Germinal center (tissue), 1 donor: ENCODE measurements at places on chromosomes 1 and 21.

GRCh38 chr1:55089683-55090082, 50.3 kb downstream of the PCSK9 start:
- no peak for DNase-seq

- no peak for DNase-seq
Measured at GRCh38 chr1:232227306-232227705, 402.6 kb downstream of the SIPA1L2 start.

- no peak for DNase-seq
Measured at GRCh38 chr1:31272369-31272768, 24.2 kb downstream of the SNRNP40 start.

DNA sequence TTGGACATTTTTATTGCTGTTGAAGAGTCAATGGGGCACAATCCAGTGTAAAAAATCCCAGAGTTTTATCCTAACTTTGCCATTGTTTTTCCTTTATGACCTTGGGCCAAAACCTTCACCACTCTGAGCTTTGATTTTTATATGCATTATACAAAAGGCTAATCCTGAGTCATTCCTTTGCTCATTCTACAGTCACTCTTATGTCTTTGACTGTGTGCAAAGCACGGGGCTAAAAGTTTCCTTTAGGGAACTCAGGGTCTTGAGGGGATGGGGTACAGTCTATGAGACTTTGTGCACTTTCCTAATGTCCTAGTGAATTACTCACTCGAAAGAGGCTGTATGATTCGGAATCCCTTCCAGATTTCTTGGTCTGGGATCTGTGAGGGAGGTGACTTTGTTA, 543.2 kb upstream of the CAMK1G start:
- DNase-seq, result no peak

DNA sequence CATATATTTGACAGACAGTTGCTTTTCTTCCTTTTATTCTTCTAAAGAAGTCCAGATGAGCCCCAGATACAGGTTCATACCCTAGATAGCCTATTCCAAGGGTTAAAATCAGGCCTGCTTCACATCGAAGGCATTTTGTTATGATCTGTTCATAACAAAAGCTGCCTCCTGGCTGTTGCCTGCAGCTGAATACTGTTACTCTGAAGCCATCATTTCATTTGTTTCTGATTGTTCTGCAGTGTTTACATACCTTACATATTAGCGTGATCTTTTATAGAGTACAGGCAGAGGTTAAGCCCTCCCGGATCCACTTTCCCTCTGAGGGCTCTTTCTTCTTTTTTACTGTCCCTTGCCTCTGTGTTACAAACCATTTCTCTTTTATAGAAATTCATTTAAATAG, 219.0 kb upstream of the HOOK1 start:
- no peak for DNase-seq

DNA sequence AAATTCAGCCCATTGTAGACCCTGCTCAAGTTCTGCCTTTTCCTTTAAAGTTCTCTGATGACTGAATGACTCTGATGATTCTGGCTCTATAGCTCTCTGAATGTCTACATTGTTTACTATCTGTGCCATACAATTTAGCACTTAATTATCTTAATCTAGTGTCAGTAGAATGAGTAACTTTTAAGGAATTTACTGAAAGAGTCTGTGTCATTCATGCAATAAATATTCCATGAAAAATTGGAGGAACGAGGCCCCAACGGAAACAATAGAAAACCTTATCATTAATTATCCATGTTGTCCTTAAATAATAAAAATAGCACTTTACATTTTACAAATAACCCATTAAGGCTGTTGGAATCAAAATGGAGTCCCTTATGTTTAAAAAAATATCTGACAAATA, 77.8 kb downstream of the SLC44A5 start:
- no peak for DNase-seq

GRCh38 chr21:25961042-25961441, 209.5 kb downstream of the APP start:
- DNase-seq, result no peak

- no peak for DNase-seq
Measured at GRCh38 chr1:112375701-112376100, 20.3 kb upstream of the CTTNBP2NL start.

DNA sequence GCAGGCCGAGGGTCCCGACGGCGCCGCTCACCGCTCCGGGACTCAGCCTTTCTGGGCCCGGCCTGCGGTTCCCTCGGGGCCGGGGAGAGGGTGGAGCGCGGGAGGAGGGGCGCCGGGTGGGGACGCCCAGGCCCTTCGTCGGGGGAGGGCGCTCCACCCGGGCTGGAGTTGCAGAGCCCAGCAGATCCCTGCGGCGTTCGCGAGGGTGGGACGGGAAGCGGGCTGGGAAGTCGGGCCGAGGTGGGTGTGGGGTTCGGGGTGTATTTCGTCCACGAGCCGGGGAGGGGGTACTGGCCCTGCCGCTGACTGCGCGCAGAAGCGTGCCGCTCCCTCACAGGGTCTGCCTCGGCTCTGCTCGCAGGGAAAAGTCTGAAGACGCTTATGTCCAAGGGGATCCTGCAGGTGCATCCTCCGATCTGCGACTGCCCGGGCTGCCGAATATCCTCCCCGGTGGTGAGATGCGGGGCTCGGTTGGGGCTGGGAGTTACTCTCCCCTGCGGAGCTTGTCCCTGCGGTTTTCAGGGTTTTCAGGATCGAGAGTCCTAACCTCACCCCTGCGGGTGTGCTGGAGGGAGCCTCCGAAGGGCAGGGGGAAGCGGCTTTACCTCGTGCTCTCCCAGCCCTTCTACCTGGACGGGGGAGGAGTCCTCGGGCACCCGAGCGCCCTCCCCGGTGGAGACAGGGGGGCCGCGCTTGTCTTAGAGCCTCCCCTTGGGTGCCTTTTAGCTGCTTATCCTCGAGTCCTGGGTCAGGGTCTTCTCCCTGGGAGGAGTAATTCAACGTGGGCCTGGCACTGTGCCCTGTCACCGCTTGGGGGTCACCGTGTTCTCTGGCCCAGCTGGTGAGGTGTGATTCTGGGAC, 2.1 kb downstream of the SAMD11 start:
- DNase-seq, result no peak

- no peak for DNase-seq
Measured at GRCh38 chr21:34590520-34590919, 24.4 kb downstream of the RCAN1 start.

- no peak for DNase-seq
Measured at GRCh38 chr1:5451671-5452070, 540.6 kb downstream of the NPHP4 start.

DNA sequence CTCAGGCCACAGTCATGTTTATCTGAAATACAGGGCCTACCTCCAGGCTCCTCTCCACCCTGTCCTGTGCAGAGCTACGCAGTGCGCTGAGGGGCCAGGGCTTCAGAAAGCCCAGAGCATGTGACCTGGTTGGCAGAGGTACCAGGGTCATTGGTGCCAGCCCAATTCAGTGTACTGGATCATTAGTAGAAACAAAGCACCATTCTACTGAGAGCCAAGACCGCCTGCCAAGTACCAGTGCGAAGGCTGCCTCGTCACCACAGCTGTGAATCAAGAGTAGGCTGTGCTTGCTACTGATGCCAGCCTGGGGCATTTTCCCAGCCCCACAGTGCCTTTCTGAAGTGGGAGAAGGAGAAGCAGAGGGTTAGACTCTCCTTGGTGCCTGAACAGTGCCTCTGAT, 59.8 kb downstream of the CAPN9 start:
- no peak for DNase-seq

DNA sequence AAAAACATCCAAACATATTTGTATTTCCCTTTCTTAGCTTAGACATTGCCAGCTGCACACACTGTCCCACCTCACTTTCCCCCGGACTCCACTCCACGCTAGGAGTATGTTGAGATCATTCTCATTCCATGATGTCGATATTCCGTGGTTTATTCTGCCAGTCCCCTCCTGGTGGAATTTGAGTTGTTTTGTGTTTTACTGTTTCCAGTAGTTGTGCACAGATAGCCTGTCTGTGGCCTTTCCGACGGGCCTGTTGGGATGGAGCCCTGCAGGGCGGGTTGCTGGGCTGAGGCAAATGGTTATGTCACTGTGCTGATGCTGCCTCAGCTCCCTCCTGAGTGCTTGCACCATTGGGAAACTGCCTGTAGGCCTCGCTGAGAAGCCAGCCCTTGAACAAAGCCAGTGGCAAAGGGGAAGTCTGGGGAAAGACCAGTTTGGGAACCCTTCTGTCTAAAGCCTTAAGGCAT, 12.8 kb downstream of the TRAPPC10 start:
- no peak for DNase-seq

- DNase-seq, result no peak
Measured at GRCh38 chr1:195965475-195965874, 642.8 kb downstream of the KCNT2 start.

GRCh38 chr1:97489834-97490233, 431.0 kb downstream of the DPYD start:
- no peak for DNase-seq

DNA sequence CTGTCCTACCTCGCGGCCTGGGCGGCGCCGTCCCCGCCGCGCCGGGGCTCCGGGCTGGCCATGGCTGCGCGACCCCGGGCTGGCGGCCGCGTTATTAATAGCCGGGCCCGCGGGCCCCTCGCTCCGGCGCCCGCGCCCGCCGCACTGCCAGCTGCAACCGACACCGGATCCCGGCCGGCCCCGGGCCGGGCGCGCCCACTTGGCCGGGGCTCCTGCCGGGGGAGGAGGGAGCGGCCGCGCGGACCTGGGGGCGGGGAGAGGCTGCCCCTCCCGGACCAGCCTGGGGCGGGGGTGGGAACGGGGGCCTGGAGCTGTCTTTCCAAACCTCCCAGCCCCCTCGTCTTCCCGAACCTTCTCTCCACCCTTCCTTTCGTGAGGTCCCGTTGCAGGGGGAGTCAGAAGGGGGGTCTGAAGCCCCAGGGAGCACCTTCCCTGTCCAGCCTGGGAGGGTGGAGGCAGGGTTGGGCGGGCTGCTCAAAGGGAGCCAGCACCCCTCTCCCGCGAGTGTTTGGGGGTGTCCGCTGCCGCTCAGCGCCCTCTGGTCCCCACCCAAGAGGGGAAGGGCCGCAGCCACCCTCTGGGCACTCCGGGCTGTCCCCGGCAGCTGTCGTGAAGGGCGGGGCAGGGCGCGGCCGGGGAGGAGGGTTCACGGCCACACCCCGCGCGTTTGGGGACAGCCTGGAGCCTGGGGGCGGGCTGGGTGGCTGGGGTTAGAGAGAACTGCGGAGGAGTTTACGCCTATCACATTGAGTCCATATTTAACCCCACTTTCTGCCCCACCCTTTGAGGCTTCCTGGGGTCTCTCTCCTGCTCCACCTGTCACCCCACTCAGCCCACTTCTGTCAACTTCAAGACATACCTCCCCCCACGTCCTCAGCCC, at the start of gene SYNC:
TSS of gene SYNC (minus strand) at position 172 of the 880 bp plus-strand sequence. CDS start at position 62, 110 bp downstream.
- peak; percentile 40 for DNase-seq

GRCh38 chr1:62530516-62531154, 66.7 kb upstream of the ANGPTL3 start:
- no peak for DNase-seq

DNA sequence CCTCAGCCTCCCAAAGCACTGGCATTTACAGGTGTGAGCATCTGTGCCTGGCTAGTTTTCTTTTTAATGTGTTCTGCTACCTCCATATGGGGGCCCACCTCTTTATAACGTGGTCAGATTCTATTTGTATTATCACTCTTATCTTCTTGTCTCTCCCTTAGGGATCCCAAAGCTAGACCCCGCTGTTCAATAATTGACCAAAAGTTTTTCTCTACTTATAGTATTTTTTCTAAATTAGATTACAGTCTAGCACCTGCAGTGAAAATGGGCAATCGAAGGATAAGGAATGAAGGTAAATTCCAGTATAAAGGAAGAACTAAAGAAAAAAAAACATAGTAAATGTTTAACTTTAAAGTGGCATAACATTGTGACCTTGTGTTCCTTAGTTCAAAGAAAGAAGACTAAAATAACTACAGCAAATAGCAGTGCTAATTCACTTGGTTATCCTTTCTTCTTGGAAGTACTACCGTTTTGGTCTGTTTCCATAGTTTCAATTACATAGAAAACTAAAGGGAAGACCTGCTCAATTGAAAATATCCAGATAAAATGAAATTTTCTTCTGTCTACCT, 24.1 kb downstream of the NFYC start:
- no peak for DNase-seq

GRCh38 chr1:71087060-71087459, 6.2 kb upstream of the ZRANB2 start:
- DNase-seq, result no peak

GRCh38 chr1:170410401-170411166, 121.4 kb upstream of the GORAB start:
- no peak for DNase-seq

GRCh38 chr1:96309783-96310182, 411.8 kb upstream of the PTBP2 start:
- no peak for DNase-seq
